ENCODE measurements at places on chromosomes 16 and 17. TPM values are rescaled to one million over a fixed set of nuclear protein-coding genes. Genes with fewer than 3 reads are reported as not detected.

GRCh38 chr17:3222505-3222904, 15.0 kb downstream of the OR1A1 start:
- no peak for DNase-seq

- DNase-seq, result no peak
These were observed 35.3 kb upstream of the TBC1D3K start for GRCh38 chr17:37888881-37889280.

EME1 gene
- polyA plus RNA-seq, result 4.8 TPM

C16orf96 gene
- 0.73 TPM for polyA plus RNA-seq

CNTD1 gene
- polyA plus RNA-seq, result 0.70 TPM

GRCh38 chr16:10660950-10661635, 33.6 kb downstream of the TEKT5 start:
- no peak for DNase-seq

DNAJA2 gene
- polyA plus RNA-seq, result 45.7 TPM

EFCAB13 gene
- polyA plus RNA-seq, result 6.5 TPM

TMC5 gene
- polyA plus RNA-seq, result 0.05 TPM

FA2H gene
- polyA plus RNA-seq, result 0.09 TPM

GRCh38 chr16:47581114-47581513, 120.0 kb downstream of the PHKB start:
- no peak for DNase-seq
